ENCODE measurements at places on chromosomes 1 and 21. TPM values are rescaled to one million over a fixed set of nuclear protein-coding genes. Genes with fewer than 3 reads are reported as not detected.

- DNase-seq: no peak
Observed at GRCh38 chr1:234886081-234886984, 242.3 kb downstream of the TOMM20 start.

DNA sequence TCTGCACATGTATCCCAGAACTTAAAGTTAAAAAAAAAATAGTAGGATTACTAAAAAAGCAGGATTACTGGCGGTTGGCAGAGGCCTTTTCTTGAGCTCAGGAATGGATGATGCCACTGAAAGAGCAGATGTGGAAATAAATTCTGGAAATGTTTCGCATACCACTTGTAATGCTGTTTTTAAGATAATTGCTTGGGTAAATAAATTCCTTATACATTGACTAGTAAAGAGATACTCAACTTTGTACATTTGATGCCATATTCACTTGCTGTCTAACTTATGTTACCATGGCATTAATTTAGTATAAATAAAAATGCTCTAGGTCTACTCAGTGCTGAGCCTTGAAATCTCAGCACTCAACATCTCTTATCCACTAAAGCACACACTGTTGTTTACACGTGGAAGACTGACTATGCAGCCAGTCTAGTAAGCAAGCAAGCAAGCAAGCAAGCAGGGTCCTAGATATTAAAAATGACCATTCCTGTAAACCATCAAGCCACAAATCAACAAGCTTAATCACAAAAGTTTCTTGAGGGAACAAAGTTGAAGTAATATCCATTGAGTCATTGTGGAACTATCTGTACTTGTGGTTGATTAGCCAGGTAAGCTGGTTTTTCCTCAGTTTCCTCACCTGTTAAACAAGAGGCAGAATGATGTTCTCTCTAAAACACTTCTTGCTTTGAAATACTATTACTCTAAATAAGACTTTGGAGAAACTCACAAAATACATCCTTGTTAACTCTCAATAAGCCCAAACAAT is 1.7 kb upstream of the RASAL2 start:
- DNase-seq: peak; percentile 32

DNA sequence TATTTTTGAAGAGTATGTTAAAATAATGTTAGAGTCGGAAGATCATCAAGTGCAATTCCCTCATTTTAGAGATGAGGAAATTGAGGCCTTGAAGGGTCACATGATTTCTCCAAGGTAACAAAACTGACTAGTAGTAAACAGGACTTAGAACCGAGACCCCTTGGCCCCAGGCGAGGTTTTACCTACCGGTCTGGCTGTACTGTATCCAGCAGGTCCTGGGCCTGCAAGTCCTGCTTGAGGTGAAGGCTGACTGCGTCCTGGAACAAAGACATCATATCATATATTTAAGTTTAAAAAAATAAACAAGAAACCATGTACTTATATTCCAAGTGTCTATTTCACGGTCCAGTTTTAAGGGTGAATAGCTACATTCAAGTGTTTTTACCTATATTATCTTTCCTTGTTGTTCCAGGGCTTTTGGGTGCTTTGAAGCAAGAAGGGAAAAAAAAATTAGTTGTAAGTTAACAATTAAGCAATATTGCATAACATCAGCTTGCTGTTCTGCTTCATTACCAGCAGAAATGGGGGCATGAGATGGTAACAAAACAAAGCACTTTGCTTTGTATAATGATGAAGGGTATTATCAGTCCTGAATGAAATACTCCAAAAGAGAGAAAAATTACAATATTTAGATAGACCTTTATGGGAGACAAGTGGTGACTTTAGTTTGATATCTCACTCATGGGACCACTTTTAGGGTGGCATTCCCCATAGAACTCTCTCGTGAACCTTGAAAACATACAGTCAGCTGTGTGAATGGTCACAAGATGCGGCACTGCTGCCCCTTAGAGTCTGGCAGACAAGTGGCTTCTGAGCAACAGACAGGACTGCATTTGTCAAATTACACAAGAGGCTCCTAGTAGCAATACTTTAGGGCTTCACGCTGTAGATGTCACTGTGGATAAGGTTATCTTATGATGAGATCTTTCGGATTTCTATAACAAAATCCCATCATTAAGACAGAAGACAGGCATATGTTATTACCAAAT is 29.8 kb upstream of the CFAP298 start:
- DNase-seq: no peak

DNA sequence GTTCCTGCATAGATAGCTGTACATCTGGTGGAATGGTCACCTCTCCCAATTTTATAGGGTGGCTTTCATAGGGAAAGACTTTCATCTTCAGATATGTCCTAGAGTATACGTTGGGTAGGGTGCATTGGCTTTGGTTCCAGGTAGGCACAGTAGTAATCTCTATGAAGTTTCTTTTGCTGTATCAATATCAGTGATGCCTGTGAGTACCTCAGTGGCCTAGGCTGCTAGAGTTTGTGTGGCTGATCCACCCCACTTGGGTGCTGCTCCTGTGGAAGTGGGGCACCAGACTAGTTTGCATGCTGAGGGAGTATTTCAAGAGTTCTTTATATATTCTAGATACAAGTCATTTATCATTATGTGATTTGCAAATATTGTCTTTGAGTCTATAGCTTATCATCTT is 370.5 kb upstream of the VAMP3 start:
- no peak for DNase-seq

GRCh38 chr1:211932933-211933254 is 102.3 kb upstream of the LPGAT1 start:
- DNase-seq: no peak

DNA sequence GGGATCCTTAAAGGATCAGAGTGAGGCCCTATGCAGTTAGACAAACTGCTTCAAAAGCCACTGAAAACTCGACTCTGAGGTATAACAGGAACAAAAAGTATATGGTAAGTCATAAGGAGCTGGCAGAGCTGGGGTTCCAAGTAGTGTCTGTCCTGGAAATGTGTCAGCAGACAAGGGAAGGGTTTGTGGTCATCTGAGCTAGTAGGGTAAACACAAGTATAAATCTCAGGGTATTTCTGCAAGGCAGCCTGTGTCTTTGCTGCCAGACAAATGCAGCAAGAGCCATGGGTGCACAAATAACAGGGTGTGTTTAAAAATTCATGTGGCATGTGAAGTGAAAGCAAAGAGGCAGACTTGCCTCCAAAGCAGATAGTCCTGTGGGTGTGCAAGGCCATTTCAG is 759.0 kb upstream of the ADAMTS5 start:
- DNase-seq: no peak

GRCh38 chr1:167661527-167662426 is 31.7 kb downstream of the RCSD1 start:
- DNase-seq: peak; percentile 98

GRCh38 chr1:108785264-108785663 is 38.8 kb downstream of the STXBP3 start:
- DNase-seq: no peak

GRCh38 chr1:31299365-31299764 is 2.5 kb downstream of the ZCCHC17 start:
- peak; percentile 5 for DNase-seq

- DNase-seq: no peak
Observed at GRCh38 chr1:14500041-14500440, 98.4 kb upstream of the KAZN start.

- DNase-seq: no peak
Observed at GRCh38 chr1:236280438-236281197, 1.1 kb downstream of the ERO1B start.

- DNase-seq: no peak
Observed at GRCh38 chr1:211229365-211229759, 29.8 kb upstream of the RCOR3 start.

GRCh38 chr1:16905110-16905867 is 9.5 kb downstream of the RNU1-2 start:
- DNase-seq: peak; percentile 78

GRCh38 chr1:198676253-198676652 is 37.4 kb downstream of the PTPRC start:
- no peak for DNase-seq

DNA sequence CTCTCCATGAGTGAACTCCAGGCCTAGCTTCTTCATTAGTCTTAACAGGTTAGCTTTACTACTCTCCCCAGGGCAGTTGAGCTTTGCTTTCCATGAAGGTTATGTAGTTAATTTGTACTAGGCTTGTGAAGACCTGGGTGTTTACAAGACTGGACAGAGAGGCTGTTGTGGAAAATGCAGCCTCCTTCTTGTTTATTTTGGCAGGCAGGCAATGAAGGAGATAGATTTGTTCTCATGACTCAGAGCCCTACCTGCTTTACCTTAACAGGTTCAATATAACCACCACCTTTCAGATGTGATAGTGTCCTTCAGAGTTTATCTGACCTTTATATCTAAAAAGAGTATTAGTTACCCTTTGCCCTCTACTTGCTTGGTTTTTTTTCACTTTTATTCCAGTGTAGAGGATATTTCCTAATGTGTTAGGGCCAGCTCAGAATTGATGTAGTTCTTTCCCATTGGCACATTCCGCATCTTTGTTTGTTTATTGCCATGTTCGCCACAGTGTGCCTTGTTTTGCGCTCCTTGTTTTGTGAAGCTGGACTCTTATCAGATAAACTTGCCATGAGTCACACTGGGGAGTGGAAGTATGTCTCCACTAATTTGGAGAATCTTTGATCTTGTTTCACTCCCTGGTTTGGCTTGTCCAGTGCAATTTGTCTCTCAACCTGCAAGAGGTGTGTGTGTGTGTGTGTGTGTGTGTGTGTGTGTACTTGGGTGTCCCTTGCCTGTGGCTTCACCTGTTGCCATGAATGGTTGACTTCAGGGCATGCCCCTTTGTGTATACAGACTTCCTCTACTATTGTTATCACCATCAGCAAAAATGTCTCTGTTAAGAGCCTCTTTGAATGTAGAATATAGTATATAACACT is 87.4 kb upstream of the MACF1 start:
- no peak for DNase-seq

GRCh38 chr1:175887981-175888428 is 144.6 kb upstream of the TNR start:
- DNase-seq: peak; percentile 23

DNA sequence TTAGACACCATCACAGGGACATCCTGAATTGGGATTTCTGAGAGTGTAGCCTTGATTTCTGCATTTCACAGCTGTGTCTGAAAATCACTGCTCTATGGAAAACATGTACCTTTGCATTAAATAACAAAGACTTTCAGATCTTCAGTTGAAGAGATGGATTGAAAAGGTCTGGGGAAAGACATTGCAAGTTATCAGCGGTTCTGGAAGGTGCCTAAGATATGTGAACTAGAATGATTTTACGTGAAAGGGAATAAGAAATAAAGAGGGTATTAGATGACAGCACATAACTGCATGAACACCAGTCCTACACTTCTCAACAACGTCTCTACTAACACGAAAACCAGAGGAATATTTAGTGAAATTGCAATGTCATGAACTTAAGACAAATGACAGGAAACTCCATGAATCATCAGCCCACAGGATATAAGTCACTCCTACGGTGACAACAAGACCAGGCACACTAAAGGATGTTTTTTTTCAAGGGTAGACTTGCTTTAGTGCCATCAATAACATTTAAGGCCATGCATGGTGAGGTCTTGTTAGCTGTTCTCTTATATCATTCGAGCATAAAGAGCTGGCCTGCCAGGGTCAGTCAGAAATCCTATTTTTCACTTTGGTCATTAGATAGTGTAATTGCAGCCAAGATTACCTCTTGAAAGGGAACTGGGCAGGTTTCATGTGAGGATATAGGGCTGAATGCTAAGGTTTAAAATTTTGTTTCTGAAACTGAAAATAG is 283.1 kb downstream of the GRIK1 start:
- DNase-seq: peak; percentile 86

- DNase-seq: no peak
Observed at GRCh38 chr1:15386164-15386749, 23.4 kb upstream of the EFHD2 start.

DNA sequence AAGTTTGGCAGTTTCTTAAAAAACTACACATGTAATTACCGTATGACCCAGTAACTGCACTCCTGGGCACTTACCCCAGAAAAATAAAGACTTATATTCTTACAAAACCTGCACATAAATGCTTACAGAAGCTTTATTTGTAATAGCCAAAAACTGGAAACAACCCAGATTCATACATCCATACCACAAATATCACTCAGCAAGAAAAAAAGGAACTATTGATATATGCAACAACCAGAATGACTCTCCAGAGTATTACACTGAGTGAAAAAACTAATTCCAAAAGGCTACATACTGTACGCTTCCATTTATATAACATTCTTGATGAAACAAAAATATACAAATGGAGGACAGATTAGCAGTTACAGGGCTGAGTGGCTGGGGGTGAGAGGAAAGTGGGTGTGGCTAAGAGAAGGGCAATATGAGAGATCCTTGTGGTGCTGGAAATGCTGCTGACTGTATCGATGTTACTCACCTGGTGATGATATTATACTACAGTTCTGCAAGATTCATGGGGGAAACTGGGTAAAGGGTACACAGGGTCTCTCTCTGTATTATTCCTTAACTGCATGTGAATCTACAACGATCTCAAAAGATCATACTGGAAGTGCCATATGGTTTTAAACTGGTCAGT is 96.0 kb upstream of the GNG4 start:
- no peak for DNase-seq

DNA sequence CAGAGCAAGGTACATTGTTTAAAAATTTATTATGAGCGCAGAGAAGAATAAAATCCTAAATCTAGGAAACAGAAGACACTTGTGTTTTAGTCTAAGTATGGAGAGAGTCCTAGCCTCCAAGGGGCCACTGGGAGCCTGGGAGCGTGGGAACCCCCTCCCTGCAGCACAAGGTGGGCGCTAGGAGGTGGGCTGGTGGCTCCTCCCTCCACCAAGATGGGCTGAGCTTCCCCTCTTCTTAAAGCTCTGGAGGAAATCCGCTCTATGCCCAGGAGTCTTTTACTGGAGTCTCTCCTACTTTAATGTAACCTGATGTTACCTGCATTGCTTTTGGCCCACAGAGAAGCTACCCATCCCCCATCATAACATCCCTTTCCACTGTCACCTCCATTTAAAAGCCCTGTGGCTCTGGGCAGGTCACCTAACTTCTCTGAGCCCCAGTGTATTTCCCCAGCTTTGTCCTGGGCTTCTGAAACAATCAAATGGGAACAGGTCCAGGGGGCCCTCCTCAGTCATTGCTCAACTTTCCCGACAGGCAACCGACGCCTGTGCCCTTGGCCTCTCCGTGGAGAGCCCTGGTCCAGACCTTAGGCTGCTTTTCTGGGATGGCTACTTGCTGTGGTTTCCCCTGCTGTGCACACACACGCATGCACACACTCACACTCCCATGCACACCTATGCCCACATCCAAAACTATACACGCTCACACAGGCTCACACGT is 181.5 kb downstream of the NPHP4 start:
- no peak for DNase-seq

DNA sequence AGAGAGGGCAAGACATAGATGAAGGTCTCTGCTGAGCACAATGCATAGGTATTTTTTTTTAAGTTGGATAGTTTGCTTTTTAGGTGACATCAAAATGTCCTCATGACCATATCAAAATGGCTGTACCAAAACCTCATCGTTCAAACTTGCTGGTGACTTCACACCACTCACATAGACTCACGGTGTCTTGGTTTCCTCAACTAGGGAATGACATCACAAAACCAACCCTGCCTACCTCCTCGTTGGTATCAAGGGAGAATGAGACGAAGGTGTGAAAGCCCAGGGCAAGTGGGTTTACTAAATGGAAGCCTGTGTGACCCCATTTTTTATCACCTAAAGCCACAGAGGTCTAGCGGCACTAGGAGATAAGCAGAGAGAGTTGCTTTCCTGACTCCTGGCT is 1.6 kb downstream of the PIGR start:
- no peak for DNase-seq

Gene MSH4
- not detected for total RNA-seq

Gene SPRR2E
- total RNA-seq: not detected

Gene PFKFB2
- total RNA-seq: 3.0 TPM

Gene TACSTD2
- total RNA-seq: not detected

Gene NES
- total RNA-seq: 470 TPM

Gene MANEAL
- total RNA-seq: 2.5 TPM

Gene LIN28A
- total RNA-seq: under 0.01 TPM

Gene FCRL1
- total RNA-seq: not detected

Gene CSF3R
- total RNA-seq: not detected

Gene OR2L8
- not detected for total RNA-seq

Data from LHCN-M2 (cell line).